ENCODE measurements at places on chromosomes 11 and 22. TPM values are rescaled to one million over a fixed set of nuclear protein-coding genes. Genes with fewer than 3 reads are reported as not detected.
A peak's percentile ranks its signal among the peaks of the same experiment; 100 is the strongest.

- no peaks in the 10 kb centered on the region for H3K4me1 ChIP-seq
- H3K36me3 ChIP-seq: no peaks in the 10 kb centered on the region
- H3K27ac ChIP-seq: no peak overlapping the region
- H3K4me3 ChIP-seq: no peak overlapping the region
Observed at GRCh38 chr22:41934284-41935014, 7.8 kb upstream of the TNFRSF13C start.

Gene LARGE1
- 22.9 TPM for total RNA-seq

Gene KLHDC7B
- total RNA-seq: 16.1 TPM

Gene SOX6
- 47.3 TPM for total RNA-seq

- no peak overlapping the region for H3K27ac ChIP-seq
- H3K4me3 ChIP-seq: no peak overlapping the region
- no peaks in the 10 kb centered on the region for H3K27me3 ChIP-seq
- H3K36me3 ChIP-seq: no peaks in the 10 kb centered on the region
- peak; percentile 51 for DNase-seq
Observed at GRCh38 chr22:11066458-11067285, 4461.3 kb upstream of the OR11H1 start.

DNA sequence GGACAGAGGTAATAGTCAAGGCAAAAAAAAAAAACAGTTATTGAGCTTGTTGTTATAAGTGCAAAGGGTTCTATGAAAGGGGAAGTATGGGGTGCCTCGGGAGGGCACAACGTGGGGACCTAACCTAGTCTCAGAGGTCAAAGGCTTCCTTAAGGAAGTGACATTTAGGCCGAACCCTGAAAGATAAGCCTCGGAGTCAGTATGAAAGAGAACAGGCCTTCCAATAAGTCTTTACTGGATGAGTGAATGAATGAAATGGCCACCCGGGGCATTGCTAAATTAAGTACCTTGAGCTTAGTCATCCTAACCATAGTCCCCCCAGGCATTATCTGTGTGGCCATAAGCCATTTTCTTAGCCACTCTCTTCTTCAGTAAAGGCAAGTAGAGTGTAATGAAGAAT, 19.7 kb downstream of the FLI1 start:
- no peak overlapping the region for H3K27ac ChIP-seq
- peaks cover 10% of the 10 kb centered on the region for H3K4me1 ChIP-seq
- DNase-seq: no peak

Gene CENPM
- total RNA-seq: 2.8 TPM

- no peaks in the 10 kb centered on the region for H3K4me1 ChIP-seq
- H3K4me3 ChIP-seq: no peak overlapping the region
- H3K36me3 ChIP-seq: no peaks in the 10 kb centered on the region
- DNase-seq: no peak
Observed at GRCh38 chr11:13224324-13224723, 53.3 kb upstream of the BMAL1 start.

DNA sequence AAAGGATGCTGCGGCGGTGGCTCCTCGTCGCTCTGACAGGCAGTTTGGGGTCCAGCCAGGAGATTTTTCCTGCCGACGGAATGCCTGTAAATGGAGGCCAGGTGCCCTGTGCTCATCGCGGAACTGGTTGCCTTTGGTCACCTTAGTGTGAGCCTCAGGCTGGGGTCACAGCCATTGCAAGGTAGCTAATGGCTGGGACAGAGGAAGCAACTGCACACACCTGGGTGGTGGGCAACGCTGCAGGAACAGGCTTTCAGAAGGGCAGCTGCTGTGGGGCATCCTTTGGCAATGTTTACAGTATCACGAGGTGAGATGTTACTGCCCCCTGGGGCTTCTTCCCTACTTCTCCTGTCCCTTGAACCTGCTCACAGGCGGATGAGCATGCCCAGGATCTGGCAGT, 205.5 kb downstream of the GRIK4 start:
- H3K4me3 ChIP-seq: no peak overlapping the region
- H3K4me1 ChIP-seq: peaks cover 6% of the 10 kb centered on the region
- H3K36me3 ChIP-seq: no peaks in the 10 kb centered on the region
- H3K27ac ChIP-seq: no peak overlapping the region

Gene PHRF1
- 30.9 TPM for total RNA-seq

DNA sequence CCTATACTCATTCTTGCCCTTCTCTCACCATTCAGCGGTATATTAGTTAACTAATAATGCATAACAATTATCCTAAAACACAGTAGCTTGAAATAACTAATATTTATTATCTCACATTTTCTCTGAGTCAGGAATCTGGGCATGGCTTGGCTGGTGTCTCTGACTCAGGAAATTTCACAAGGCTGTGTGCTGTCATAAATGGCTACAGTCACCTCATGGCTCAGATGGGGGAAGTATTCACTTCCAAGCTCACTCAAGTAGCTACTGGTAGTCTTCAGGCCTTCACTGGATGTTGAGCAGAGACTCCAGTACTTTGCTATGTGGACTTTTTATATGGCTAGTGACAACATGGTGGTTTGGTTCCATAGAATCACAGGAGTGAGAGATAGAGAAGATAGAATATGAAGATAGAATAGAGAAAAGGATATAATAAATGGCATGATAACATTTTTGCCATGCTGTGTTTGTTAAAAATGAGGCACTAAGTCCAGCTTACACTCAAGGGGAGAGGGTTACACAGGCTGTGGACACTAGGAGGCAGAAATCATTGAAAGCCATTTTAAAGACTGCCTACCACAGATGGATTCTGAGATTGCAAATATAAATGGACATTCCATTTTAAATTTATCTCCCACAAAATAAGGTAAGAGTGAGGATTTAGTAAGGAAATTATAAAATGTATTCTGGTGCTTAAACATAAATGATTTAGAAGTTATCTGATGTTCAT, 997.8 kb upstream of the CHORDC1 start:
- H3K4me1 ChIP-seq: no peaks in the 10 kb centered on the region
- H3K27me3 ChIP-seq: no peaks in the 10 kb centered on the region
- H3K4me3 ChIP-seq: no peak overlapping the region
- no peaks in the 10 kb centered on the region for H3K36me3 ChIP-seq

DNA sequence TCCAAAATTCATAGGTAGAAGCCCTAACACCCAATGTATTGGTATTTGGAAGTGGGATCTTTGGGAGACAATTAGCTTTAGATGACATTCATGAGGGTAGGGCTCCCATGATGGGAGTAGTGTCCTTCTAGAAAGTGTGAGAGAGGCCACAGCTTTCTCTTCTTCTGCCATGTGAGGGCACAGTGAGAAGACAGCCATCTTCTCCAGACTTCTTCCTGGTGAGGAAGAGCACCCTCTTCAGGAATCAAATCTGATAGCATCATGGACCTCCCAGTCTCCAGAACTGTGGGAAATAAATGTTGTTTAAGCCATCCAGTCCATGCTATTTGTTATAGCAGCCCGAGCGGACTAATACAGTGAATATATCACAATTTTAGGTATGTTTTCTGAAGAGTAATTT, 96.9 kb downstream of the CNTN5 start:
- no peaks in the 10 kb centered on the region for H3K27me3 ChIP-seq
- DNase-seq: no peak
- H3K36me3 ChIP-seq: no peaks in the 10 kb centered on the region
- H3K27ac ChIP-seq: no peak overlapping the region
- no peak overlapping the region for H3K4me3 ChIP-seq

DNA sequence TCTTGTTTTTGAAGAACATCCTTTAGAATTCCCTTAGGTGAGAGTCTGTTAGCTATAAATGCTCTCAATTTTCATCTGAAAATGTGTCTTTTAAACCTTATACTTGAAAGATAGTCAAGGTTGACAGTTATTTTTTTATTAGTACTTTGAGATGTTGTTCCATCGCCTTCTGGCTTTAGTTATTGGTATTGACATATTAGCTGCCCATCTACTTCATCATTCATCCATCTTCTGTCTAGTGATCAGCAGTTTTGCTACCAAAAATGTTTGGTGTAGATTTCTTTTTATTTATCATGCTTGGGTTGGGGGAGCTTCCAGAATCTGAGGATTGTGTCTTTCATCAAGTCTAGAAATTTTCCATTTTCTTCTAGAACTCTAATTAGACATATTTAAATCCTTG, 3.3 kb upstream of the CD6 start:
- H3K36me3 ChIP-seq: no peaks in the 10 kb centered on the region
- no peaks in the 10 kb centered on the region for H3K4me1 ChIP-seq
- no peaks in the 10 kb centered on the region for H3K27me3 ChIP-seq
- H3K27ac ChIP-seq: no peak overlapping the region
- no peak for DNase-seq
- no peak overlapping the region for H3K4me3 ChIP-seq

Gene NECTIN1
- 13.2 TPM for total RNA-seq

- DNase-seq: no peak
- no peak overlapping the region for H3K27ac ChIP-seq
Observed at GRCh38 chr11:19398772-19399527, 158.2 kb upstream of the E2F8 start.

Gene OR6A2
- 0.25 TPM for total RNA-seq

Gene STX5
- 39.6 TPM for total RNA-seq

DNA sequence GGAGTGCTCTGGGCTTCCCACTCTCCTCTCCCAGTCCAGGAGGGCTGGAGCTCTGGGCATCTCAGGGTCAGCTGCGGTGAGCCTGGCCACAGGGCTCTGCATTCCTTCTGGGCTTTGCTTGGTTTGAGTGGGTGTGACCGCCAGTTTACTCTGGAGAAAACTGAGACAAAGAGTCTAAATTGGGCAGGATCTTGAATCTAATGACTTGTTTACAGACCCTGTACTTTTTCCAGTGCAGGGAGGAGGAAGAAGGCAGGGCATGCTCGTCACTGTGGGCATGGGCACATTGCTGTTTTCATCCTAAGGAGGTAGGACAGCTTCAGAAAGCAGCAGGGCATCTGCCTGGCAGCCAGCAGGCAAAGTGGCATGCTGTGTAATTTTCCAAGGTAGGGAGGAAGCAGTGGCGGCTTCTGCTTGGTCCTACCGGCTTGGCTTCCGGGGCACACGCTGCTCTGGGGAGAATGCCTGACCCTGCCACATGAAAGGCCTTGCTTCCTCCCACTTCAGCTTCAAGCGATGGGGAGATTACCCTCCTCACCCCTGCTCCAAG, 22.9 kb downstream of the FLI1 start:
- no peak for DNase-seq
- peaks cover 10% of the 10 kb centered on the region for H3K4me1 ChIP-seq
- no peaks in the 10 kb centered on the region for H3K27me3 ChIP-seq

GRCh38 chr22:17896586-17896985, 122.3 kb upstream of the BID start:
- peaks cover 19% of the 10 kb centered on the region for H3K36me3 ChIP-seq
- H3K27me3 ChIP-seq: no peaks in the 10 kb centered on the region
- no peak for DNase-seq
- H3K27ac ChIP-seq: no peak overlapping the region

DNA sequence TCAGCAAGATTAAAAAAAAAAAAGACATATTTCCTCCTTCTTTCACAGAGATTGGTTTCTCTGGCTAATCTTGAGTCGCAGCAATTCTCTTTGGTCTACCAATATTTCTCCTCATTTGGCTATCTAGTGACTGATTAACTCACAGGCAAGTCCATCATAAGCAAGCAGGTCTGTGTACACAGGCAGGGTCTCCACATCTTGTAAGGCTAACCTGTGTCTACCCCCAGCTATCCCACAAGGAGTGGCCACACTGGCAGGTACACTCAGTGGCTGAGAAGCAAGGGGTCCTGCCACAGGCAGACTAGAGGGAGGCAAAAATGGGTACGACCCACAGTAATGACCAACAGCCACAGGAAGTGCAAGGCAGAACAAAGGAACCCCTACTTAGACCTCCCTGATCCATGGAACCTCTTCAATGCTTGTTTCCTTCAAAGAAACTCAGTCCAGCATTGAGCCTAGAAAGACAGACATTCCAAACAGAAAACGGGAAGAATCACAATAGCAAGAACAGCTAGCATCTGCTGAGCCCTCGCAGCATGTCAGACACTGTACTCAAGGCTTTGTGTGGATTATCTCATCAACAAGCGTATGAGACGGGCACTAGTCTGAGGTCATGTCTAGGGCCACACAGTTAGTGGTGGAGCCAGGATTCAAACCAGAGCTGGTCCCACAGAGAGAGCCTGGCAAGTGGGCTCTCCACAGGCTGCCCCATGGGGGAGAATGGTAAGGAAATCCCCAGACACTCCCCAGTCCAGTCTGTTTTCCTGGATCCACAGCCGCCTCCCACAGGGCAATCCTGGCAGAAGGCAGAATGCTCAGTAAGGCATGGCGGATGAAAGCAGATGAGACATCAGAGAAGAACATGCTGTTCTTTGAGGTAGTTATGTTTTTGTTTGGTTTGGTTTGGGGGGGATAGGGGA, 34.3 kb downstream of the PLEKHA7 start:
- H3K4me1 ChIP-seq: no peaks in the 10 kb centered on the region
- no peak for DNase-seq
- no peaks in the 10 kb centered on the region for H3K36me3 ChIP-seq
- H3K27ac ChIP-seq: peak overlapping the region; percentile 80
- H3K27me3 ChIP-seq: no peaks in the 10 kb centered on the region
- H3K4me3 ChIP-seq: no peak overlapping the region

Gene CLCF1
- total RNA-seq: 15.8 TPM

Gene ESAM
- total RNA-seq: 63.0 TPM

- H3K27me3 ChIP-seq: no peaks in the 10 kb centered on the region
- H3K27ac ChIP-seq: peak overlapping the region; percentile 100
- H3K4me3 ChIP-seq: no peak overlapping the region
- peaks cover 33% of the 10 kb centered on the region for H3K4me1 ChIP-seq
- peaks cover 5% of the 10 kb centered on the region for H3K36me3 ChIP-seq
Observed at GRCh38 chr11:75560644-75561043, 1.4 kb upstream of the SERPINH1 start.

- DNase-seq: no peak
- no peaks in the 10 kb centered on the region for H3K36me3 ChIP-seq
- no peak overlapping the region for H3K27ac ChIP-seq
- no peaks in the 10 kb centered on the region for H3K4me1 ChIP-seq
Observed at GRCh38 chr11:20310137-20310536, 53.4 kb upstream of the HTATIP2 start.

GRCh38 chr22:50306753-50307749, at the start of gene PLXNB2:
TSS of gene PLXNB2 (minus strand) at chr22:50307646. CDS start at chr22:50290584, 17,062 bp downstream.
- no peaks in the 10 kb centered on the region for H3K27me3 ChIP-seq
- H3K27ac ChIP-seq: peak within 1 kb of the TSS; percentile 93
- H3K36me3 ChIP-seq: no peaks in the 10 kb centered on the region
- peak within 1 kb of the TSS; percentile 84 for H3K4me3 ChIP-seq
- peak; percentile 94 for DNase-seq

- no peak for DNase-seq
- no peak overlapping the region for H3K27ac ChIP-seq
- H3K27me3 ChIP-seq: no peaks in the 10 kb centered on the region
- H3K4me1 ChIP-seq: no peaks in the 10 kb centered on the region
Observed at GRCh38 chr11:69259096-69259495, 34.9 kb upstream of the MYEOV start.

- DNase-seq: peak; percentile 62
- no peak overlapping the region for H3K4me3 ChIP-seq
- no peak overlapping the region for H3K27ac ChIP-seq
- H3K4me1 ChIP-seq: no peaks in the 10 kb centered on the region
- no peaks in the 10 kb centered on the region for H3K27me3 ChIP-seq
- H3K36me3 ChIP-seq: no peaks in the 10 kb centered on the region
Observed at GRCh38 chr11:293271-293851, 4.4 kb downstream of the PGGHG start.

GRCh38 chr22:44329179-44329796, 16.5 kb upstream of the SHISAL1 start:
- H3K36me3 ChIP-seq: no peaks in the 10 kb centered on the region
- no peak overlapping the region for H3K4me3 ChIP-seq
- H3K4me1 ChIP-seq: no peaks in the 10 kb centered on the region

- DNase-seq: no peak
- no peaks in the 10 kb centered on the region for H3K27me3 ChIP-seq
- no peaks in the 10 kb centered on the region for H3K36me3 ChIP-seq
- H3K4me3 ChIP-seq: no peak overlapping the region
- no peaks in the 10 kb centered on the region for H3K4me1 ChIP-seq
Observed at GRCh38 chr22:26585104-26585790, 4.7 kb downstream of the TPST2 start.

Measured in kidney (tissue), 22 donors.